ENCODE measurements at places on chromosomes 1 and 21.

GRCh38 chr1:1100296-1100695 is 15.6 kb downstream of the C1orf159 start:
- DNase-seq: no peak

- no peak for DNase-seq
Observed at GRCh38 chr1:244207042-244207934, 156.2 kb downstream of the ZBTB18 start.

DNA sequence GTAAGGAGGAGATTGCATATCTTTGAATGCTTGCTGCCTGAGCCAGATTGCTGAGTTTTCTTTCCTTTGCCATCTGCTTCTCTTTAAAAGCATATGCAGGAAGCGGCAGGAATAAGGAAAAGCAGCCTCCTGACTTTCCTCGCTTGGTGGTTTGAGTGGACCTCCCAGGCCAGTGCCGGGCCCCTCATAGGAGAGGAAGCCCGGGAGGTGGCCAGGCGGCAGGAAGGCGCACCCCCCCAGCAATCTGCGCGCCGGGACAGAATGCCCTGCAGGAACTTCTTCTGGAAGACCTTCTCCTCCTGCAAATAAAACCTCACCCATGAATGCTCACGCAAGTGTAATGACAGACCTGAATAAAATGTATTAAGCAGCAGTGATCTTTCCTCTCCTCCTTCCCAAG is 1.5 kb downstream of the CORT start:
- DNase-seq: no peak

GRCh38 chr1:19809044-19809750 is 5.9 kb downstream of the RNF186 start:
- no peak for DNase-seq

- DNase-seq: no peak
Observed at GRCh38 chr1:22545141-22545540, 18.1 kb upstream of the EPHA8 start.

DNA sequence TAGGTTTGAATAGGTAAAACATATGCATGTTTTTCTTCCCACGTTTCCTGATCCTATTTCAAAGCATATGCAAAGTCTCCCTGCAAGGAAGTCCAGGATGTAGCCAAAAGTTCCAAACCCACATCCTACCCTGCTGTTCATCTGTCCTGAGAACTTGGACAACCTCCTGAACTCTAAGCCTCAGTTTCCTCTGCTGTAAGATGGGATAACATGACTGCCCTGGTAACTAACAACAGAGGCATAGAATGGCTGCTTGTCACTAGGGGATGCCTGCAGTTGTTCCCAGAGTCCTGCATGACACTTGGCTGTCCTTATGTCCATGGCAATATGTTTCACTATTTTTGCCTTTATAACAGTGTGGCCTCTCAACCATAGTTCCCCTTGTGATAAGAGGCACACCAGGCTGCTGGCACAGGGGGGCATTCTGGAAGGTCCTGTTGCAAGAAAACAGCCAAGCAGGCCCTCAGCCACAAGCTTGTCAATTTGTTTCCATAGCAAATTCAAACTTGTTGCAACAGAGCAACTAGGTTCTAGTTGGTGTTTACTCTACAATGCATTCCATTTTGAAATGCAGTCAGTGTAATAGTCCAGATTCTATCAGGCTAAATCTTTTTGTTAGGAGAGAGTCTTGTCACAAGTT is 1.5 kb upstream of the HDGF start:
- no peak for DNase-seq

DNA sequence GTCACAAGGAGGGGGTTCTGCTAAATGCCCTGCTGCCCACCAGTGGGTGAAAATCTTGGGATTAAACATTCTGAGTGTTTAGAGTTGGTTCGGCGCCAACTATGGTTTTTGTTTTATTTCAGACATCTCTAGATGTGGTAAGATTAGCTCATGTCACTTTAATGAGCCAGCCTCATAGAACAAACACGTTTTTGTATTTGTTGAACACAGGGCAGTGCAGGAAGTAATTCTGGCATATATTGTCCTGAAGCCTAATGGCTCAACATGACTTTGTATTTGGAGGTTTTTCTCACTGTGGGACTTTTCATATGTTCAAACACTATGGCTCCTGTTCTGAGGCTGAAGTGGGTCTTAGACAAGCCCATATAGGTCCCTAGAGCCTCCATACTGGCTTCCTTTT is 107.8 kb downstream of the NGF start:
- DNase-seq: no peak

DNA sequence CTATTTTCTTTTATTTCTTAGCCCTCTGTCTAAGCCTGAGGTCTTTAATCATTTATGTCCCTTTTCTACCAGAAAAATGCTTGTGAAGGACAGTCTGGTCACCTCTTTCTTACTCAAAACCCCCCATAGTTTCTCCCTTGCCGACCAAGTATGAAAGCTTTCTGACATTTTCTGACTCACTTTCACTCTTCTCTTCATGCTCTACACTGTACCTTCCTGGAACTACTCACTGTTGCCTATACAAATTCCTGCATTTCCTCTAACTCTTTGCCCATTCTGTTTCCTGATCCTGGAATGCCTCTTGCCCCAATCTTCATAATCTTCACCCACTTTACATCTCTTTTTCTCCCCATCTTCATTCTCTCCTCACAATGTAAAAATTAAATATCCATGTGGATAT is 380.0 kb downstream of the HHIPL2 start:
- no peak for DNase-seq

Data from NCI-H524 (cell line).